ENCODE measurements at places on chromosomes 7 and 10.
A peak's percentile ranks its signal among the peaks of the same experiment; 100 is the strongest.

GRCh38 chr7:126440542-126440941 lies 812.2 kb downstream of the GRM8 start:
- no peak for DNase-seq

GRCh38 chr10:121800831-121801230 lies 127.0 kb downstream of the ATE1 start:
- DNase-seq, result no peak

GRCh38 chr10:14185316-14186045 lies 145.2 kb downstream of the FRMD4A start:
- DNase-seq, result peak; percentile 54

DNA sequence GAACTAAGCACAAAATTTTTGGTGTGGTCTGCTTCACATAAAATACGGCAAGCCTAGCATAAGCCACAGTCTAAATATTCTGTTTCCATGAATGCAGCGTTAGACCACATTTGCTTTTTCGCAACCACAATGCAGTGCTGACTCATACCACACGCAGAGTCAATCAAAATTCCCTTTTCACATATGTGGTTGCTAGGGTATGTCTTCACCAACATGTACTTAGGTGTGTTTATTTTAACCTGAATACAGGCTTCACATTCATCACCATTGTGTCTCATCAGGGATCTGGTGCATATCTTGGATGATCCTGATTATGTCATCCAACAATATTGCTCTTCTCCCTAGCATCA lies 90.8 kb downstream of the CHN2 start:
- peak; percentile 82 for DNase-seq

DNA sequence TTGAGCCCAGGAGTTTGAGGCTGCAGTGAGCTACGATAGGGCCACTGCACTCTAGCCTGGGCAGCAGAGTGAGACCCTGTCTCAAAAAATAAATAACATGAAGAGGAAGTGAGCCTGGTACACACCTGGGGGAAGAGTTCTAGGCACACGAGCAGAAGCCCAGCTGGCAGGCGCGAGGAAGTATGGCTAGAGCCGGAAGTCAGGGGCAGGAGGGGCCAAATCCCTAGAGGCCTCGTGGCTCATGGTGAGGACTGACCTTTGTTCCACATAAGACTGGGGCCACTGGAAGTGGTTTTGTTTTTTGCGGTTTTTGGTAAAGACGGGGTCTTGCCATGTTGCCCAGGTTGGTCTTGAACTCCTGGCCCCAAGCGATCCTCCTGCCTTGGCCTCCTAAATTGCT lies 117.6 kb downstream of the HIP1 start:
- peak; percentile 47 for DNase-seq

GRCh38 chr7:29207162-29207801 lies 12.7 kb downstream of the CHN2 start:
- DNase-seq, result peak; percentile 34

GRCh38 chr7:130191791-130192190 lies 13.4 kb downstream of the TMEM209 start:
- no peak for DNase-seq

- peak; percentile 78 for DNase-seq
Observed at GRCh38 chr7:98133181-98133580, 26.5 kb downstream of the LMTK2 start.

DNA sequence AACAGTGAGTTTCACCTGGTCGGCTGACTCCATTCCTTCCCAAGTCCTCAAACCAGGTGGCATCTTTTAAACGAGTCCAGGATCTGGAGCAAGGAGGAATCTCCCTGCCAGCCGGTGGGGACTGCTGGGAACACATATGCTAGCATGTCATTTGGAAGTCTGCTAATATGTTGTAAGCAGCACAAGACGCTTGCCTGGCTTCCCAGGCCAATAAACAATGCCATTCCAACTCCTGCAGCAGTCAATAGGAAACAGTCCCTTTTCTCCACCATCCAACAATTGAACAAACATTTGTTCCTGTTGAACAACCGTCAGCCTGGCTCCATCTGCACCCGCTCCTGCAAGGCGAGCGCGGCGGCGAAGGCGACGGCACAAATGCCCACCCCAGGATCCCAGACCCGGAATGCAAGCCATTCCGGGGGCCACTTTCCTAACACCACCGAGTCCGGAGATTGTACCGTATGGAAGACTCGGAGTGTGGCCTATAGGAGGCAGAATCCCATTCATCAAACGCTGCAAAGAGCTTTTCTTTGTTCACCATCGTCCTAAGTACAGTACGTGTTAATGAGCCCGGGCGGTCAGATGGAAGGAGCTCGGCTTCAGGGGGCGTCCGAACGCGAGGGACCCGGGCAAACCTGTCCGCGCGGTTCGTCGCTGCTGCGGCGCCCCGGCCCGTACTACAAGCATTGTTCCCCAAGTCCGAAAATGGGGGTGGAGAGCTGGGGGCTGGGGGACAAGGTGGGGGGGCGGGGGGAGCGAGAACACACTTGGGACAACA lies 1.6 kb downstream of the FAM53B start:
- DNase-seq, result peak; percentile 33

DNA sequence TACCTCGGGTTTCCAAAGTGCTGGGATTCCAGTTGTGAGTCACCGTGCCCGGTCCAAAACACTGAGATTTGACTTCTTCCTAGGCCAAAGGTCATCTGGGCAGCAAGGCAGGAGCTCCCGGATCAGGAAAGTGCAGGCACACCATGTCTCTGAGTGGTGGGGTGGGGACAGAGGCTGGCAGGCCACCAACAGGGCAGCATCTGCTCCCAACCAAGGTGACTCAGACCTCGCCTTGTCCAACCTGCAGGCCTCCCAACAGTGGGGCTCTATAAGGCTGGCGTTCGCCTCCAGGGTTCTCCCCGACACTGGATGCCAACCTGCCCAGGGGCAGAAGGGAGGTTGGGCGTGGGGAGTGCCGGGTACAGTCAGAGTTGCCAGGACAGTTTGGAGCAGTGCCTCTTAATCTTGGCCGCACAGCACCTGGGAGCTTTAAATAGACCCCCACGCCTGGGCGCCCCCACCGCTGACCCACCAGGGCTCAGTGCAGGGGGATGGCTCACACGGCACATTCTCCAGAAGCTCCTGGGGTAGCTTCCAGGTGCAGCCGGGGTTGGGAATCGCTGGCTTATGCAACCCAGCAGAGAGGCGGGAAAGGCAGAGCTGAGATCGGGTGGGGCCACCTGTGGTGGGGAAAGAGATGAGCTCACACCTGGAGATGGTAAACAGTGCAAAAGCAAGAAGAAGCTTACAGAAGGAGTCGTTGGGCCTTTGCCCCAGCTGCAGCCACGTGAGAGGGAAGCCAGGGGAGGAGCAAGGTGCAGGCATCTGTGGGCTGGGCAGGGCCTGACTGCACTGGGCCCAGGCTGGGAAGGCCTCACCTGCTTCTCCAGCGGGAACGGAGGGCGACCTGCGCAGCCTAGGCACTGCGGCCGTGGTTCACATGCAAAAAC lies 10.9 kb downstream of the CALML5 start:
- no peak for DNase-seq
